ENCODE measurements at places on chromosomes 12 and 14. TPM values are rescaled to one million over a fixed set of nuclear protein-coding genes. Genes with fewer than 3 reads are reported as not detected.

Gene SIX1
- 0.41 TPM for total RNA-seq

Gene ESRRB
- total RNA-seq = 0.08 TPM

- no peak for DNase-seq
Observed at GRCh38 chr12:128857133-128857763, 4.0 kb downstream of the GLT1D1 start.

DNA sequence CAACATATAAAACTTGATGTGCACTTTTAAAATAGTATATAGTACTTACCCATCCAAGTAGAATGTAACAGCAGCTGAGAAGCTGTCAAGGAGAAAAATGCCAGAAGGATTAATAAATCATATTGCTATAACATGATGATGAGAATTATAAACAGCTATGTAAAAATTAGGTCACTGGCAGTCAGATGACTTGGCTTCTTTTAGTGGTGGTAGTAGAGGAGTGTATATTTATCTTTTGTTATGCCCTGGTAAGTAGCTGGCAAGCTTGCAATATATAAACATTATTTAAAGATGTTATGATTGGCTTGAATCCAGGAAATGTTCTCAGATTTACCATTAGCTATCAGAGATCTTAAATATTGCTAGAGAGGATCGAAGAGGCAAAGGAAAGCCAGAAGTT, 471.0 kb upstream of the MGAT4C start:
- DNase-seq = no peak

DNA sequence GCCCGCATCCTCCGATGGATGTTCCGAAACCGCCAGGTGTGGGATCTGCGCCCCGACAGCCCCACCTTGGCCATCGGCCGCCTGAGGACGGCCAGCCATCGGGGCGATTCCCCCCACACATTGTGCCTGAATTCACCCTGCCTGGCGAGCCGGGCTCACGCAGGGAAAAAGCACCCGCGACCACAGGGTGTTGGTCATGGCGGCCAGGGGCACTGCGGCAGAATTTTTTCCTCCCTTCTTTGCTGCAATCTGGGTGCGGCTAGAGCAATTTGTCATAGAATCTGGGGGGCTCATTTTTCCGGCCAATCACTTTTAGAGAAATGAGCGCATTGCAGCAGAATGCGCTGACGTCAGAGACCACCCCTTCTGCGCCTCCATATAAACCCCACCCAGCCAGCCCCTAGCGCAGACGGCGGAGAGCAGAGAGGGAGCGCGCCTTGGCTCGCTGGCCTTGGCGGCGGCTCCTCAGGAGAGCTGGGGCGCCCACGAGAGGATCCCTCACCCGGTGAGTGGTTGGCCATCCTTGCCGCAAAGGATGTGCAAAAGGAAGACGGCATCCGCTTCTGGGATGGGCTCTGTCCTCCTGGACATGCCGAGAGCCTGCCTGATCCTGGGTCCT, at the start of gene MEG3:
Gene MEG3, plus strand, starts transcription at position 406 of the 619 bp plus-strand sequence.
- no peak for DNase-seq

- DNase-seq = no peak
Observed at GRCh38 chr14:73861073-73861472, 9.4 kb downstream of the PTGR2 start.

- DNase-seq = no peak
Observed at GRCh38 chr14:79376557-79376956, 834.7 kb downstream of the DIO2 start.

Data from endothelial cell (in vitro differentiated cells).